Activated CD4-positive, alpha-beta T cell treated with anti-CD3 and anti-CD28 coated beads, Interleukin-2, Interleukin-4, amounts not matched to agents 100 ng/mL and 50 ng/mL, durations not matched to agents 16 hours and 8 hours (primary cell): ENCODE measurements at places on chromosomes 11 and 22.

GRCh38 chr11:46537121-46537520 lies 56.7 kb downstream of the AMBRA1 start:
- no peak for DNase-seq

- no peak for DNase-seq
Measured at GRCh38 chr11:111796696-111797095, 30.5 kb upstream of the PPP2R1B start.

DNA sequence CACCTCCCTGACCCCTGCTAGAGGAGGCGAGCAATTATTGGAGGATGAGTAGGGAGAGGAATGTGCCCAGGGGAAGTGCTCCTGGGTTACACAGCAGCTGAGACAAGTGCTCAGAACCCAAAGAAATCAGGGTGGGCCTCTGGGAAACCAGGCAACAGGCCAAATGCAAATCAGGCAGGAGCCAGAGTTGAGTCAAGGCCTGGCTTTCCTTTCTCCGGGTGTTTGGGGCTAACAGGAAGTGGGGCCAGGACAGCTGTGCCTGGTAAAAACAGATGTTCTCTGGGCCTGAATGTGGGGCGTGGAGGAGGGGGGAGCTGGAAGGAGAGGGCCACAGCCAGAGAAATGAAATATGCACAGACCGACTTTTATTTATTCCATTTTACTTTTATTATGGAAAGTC lies 22.0 kb downstream of the MFNG start:
- no peak for DNase-seq

- DNase-seq, result peak; percentile 57
Measured at GRCh38 chr11:2929950-2930703, 907 bp upstream of the PHLDA2 start.

- DNase-seq, result no peak
Measured at GRCh38 chr11:109416601-109417000, 5.4 kb upstream of the C11orf87 start.

DNA sequence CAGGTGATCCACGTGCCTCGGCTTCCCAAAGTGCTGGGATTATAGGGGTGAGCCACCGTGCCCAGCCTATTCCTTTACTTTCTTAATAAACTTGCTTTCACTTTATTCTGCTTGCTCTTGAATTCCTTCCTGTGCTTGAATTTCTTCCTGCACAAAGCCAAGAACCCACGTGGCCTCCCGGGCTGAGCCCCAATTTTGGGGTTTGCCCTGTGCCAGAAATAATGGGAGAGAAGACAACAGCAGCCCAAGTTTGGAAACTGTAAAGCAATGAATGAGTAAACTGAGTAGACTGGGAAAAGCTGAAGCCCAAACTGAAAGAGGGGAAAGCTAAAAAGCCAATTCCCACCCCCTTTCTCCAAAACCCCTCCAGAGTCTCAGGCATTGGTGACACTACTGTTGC lies 136.4 kb downstream of the NECTIN1 start:
- DNase-seq, result no peak

GRCh38 chr11:11981364-11981763 lies 27.1 kb downstream of the DKK3 start:
- DNase-seq, result no peak

DNA sequence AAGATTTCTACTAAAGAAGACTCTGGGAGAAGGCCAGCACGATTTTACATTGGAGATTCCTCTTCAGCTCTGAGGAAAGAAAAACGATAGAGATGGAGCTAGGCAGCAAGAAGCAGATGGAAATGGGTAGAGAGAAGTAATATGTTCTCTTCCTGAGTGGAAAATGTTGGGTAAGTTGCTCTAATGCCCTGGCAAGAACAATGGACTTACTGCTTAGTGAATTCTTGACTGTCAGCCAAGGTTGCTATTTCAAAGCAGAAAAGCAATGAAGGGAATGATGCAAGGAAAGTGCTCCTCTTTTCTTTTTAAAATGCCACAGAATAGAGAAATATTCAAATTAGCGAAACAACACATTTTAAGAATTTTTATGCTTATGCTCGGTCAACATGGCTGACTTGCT lies 38.4 kb upstream of the CWF19L2 start:
- no peak for DNase-seq

DNA sequence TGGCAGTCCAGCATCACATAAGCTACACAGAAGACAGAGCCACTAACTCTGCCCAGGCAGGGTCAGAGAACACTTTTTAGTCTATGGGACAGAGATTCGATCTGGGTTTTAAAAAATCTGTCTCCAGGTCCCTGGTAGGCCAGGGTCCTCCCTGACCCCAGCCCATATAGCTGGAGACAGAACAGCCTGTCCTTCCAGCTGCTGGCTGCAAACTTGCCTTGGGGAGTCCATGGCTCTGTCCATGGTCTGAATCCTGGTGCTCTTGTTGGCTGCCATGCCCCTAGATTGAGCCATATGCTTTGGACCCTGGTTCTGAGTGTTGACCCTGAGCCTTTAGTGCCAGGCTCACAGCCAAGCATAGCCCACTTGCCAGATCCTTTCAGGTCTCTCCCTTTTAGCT lies 13.3 kb upstream of the LIPT2 start:
- DNase-seq, result no peak

DNA sequence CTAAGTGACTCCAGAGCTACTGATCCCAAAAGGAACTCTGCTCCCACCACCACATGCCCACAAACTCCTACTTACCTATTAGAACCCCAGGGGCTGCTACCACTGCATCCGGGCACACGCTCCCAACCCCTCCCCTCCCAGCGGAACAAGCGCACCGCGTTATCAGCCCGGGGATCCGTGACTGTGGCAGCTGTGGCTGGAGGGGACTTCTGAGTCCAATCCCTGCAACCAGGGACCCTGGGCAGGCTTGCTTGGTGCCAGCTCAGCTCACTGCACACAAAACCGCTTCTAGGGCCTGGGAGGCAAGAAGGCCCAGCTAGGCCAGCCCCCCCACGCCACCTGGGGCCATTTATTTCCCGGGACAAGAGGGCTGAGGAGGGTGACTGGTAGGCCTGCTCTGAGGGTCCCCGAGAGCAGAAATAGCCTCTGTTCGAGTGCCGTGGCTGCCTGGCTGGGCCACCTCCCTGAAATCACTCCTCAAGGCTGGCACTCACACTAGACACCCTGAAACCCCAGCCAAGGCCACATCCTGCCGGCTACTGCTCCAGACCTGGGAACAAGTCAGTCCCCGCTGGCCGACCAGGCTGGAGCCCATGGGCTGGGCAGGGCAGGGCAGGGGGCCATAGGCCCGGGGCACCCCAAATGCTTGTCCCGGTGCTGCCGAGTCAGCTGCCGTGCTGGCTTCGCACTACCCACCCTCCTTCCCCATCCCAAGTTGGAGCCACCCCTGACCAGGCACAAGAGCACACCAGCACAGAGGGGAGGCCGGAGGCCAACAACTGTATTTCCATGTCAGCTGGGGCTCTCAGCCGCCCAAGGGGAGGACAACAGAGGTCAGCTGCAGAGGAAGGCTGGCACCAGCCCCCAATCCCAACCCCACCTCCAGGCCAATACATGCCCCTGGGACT lies 1.9 kb upstream of the IFITM10 start:
- no peak for DNase-seq

DNA sequence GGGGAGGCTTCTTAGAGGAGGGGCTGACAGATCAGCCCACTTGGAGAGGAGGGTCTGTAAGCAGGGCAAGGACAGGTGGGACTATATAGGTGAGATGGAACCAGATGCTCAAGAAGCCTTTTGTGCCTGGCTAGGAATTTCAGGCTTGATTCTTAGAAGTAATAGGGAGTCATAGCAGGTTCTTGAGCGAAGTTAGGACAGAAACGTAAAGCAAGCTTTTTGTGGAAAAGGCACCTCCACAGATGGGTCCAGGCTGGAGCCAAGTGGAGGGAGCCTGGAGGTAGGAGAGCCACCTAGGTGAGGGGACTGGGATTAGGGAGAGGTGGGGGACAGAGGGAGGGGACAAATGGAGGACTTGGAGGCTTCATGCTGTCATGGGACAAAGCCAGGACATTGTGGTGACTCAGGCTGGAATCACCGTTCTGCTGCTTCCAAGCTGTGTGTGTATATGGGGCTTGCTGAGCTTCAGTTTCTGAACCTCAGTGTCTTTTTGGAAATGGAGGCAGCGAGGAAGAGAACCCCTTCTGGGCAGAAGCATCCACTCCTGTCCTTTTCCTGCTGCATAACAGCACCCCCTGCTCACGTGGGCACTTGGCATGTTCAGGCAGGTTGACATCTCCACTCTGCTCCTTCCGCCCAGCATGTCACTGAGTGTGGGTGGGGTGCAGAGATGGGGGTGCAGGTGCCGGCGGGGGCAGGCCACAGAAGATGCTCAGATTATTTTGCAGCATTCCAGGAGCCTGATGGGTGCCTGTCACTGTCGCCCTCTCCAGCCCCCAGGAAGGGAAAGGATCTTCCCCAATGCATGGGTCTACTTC lies 58.0 kb downstream of the MCM5 start:
- DNase-seq, result no peak

DNA sequence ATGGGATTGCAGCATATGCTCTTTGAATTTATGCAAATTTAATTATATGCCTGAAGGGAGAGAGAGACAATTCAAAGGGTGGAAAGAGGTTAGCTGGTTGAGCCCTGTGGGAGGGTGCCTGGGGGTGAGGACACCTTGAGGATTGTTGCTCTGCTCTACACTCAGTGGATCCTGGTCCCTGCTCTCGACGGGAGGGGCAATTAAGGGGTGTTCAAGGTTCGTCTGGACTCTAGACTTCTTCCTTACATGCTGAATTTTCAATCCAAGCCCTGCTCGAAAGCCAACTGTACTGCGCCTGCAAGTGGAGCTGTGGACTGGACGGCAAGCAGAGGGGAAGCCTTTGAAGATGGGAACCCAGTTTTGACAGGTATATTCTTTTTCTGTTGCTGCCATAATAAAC lies 15.5 kb upstream of the OR5M11 start:
- no peak for DNase-seq

GRCh38 chr22:42444077-42444904 lies 12.1 kb upstream of the NFAM1 start:
- peak; percentile 72 for DNase-seq

DNA sequence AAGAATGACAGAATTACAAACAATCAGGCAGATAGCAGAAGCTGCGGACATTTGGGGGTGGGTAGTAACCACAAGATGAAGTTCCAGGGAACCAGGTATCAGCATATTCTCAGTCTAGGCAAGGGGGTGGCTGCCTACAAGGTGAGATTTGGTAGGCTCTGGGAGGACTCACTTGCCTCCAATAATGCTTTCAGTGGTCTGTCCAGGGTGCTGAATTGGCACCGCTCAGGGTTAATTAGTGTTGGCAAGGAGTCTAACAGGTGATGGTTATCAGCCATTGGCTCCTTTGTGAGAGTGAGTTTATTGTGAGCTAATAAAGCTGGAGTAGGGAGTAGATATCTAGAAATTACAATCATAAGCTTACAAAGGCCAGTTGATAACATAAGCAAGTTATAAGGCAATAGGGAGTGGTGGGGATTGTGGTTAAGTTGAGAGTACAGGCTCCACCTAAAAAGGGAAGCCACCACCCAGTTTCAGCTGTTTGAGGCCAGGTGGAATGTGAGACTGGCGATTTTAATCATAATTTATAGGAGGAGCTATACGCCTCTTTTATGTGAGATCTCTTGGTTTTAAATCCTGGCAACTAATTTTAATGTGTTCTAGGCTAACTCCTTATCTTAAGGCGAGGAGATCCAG lies 320.5 kb downstream of the MIAT start:
- no peak for DNase-seq

DNA sequence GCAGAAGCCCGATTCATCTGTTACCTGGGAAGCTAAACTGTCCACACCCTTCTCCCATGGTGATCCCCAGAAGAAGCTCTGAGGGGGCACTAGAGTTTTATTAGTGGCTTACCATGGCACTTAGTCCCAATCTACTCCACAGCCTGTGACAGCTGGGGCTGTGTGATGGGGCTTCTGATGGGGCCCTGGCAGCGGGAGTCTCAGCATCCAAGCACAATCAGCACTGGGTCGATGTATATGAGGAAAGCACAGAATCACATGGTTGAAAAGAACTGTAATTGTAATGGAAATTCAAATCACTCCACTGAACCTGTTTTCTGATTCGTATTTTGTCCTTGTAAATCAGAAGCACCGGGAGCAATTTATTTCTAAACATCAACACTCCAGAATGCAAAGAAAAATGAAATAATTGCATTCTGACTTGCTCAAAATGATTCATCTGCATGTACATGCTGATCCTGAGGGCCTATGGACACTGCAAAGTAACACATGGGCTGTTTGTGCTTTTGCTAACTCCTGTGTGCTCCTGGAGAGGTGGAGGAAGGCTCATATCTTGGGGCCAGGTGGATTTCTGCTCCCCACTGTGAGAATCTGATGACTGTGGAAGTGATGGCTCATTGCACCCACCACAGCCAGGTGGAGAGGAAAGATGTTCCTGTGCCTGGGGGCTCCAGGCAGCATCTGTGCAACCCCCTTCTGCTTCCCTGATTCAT lies 203.0 kb downstream of the KIRREL3 start:
- no peak for DNase-seq

DNA sequence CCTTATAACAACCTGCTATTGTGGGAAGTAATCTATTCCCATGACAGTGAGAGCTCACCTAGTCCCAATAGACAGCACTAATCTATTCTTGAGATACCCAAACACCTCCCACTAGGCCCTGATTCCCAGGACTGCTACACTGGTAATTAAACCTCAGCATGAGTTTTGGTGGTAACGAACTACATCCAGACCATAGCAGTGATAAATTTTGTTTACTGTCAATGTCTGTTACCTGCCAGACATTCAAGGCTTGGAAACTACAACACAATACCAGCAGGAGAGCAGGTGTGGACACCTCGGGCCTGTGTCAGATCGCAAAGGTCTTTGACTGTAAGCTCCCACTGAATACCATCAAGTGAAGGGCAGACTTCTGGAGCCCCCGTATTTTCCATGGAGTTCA lies 187.1 kb downstream of the ARHGAP42 start:
- DNase-seq, result no peak

DNA sequence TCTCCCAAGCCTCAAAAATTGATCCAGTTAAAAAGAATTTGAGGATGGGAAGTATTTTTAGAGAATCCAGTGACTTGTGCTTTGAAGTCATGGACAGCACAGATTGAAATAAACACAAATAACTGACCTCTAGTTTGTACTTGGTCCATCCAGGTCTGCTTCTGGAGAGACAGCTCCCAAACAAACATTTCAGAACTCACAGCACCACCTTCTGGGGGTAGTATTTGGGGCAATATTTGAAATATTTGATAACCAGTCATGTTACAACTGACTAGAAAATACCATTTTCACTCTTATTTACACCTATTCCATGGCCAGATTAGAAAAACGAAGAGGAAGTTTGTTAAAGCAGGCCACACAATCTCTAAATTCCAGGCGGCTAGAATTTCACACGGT lies 56.2 kb downstream of the CTSC start:
- DNase-seq, result no peak

DNA sequence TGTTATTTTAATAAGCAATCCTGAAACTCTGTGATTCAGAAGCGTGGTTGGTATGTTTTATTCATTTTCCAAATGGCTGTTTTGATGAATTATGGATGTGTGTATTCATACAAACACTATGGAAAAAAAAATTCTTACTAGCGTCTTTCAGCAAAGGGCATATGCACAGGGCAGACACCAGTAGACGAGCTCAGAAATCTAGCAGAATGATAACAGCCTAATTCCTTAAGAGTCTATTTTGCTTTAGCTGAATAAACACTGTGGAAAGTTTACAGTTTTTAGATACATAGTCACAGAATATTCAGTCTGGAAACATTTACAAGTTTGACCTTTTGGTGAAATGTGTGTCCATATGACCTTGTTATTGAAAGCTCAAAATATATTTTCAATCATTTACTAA lies 418.8 kb upstream of the LUZP2 start:
- DNase-seq, result no peak

GRCh38 chr11:61782299-61782698 lies 10.1 kb downstream of the TMEM258 start:
- no peak for DNase-seq

GRCh38 chr11:102733232-102733875 lies 8.6 kb upstream of the MMP8 start:
- peak; percentile 66 for DNase-seq
